ENCODE measurements at places on chromosomes 2 and 18. TPM values are rescaled to one million over a fixed set of nuclear protein-coding genes. Genes with fewer than 3 reads are reported as not detected.
A peak's percentile ranks its signal among the peaks of the same experiment; 100 is the strongest.

- H3K4me1 ChIP-seq: no peaks in the 10 kb centered on the region
- peak; percentile 54 for DNase-seq
- H3K27me3 ChIP-seq: no peaks in the 10 kb centered on the region
- H3K27ac ChIP-seq: no peak overlapping the region
- no peaks in the 10 kb centered on the region for H3K36me3 ChIP-seq
These were observed 19.1 kb downstream of the SULT1C4 start for GRCh38 chr2:108396845-108397244.

The CTNNA2 gene
- total RNA-seq: not detected

- no peaks in the 10 kb centered on the region for H3K36me3 ChIP-seq
- H3K4me3 ChIP-seq: no peak overlapping the region
- no peaks in the 10 kb centered on the region for H3K4me1 ChIP-seq
- DNase-seq: no peak
- no peaks in the 10 kb centered on the region for H3K27me3 ChIP-seq
- H3K27ac ChIP-seq: no peak overlapping the region
These were observed 136.6 kb upstream of the RMP24 start for GRCh38 chr18:35835833-35836232.

DNA sequence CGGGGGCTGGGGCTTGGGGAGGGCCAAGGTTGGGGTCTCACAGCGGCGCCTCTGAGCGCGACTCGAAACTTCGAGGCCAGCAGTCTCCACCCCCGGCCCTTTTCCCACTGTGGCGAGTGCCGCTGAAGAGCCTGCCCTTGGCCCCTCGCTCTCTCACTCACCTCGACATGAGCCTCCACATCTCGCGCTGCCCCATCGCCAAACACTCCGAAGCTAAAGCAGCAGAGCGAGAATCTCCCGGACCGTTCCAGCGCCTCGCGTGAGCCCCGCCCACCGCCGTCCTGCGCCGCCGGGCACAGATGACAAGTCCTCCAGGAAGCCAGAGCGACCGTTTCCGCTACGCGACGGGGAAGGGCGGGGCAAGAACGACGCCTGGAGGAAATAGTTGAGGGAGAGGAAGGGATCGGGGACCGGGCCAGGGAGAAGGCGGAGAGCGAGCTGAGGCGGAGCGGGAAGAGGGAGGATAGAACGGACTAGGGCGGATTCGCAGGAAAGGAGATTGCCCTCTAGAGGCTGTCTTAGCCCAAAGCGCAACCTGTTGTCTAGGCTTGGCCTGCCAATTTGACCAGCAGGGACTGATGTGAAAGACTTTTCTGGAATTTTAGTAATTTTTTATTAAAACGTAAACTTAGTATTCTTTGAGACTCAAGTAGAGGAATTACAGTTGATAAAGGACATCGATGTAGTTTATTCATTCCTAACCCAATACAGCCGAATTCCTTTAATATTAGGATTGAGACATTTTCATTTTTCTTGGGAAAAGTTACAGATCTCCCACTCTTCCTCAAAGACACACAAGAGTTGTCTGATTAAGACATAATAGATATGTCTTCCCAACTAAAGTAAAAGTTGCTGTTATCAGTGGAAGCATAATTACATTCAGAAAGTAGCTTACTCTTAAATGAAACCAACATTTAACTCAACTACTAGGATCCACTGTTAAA lies at the start of gene HIBCH:
TSS of gene HIBCH (minus strand) at position 272 of the 944 bp plus-strand sequence. CDS start at position 196, 76 bp downstream.
- H3K27me3 ChIP-seq: no peaks in the 10 kb centered on the region
- peak within 1 kb of the TSS; percentile 90 for H3K4me3 ChIP-seq
- DNase-seq: peak; percentile 99
- no peaks in the 10 kb centered on the region for H3K4me1 ChIP-seq
- H3K36me3 ChIP-seq: no peaks in the 10 kb centered on the region
- H3K27ac ChIP-seq: peak within 1 kb of the TSS; percentile 40

- peaks cover 46% of the 10 kb centered on the region for H3K27me3 ChIP-seq
- H3K36me3 ChIP-seq: no peaks in the 10 kb centered on the region
- H3K4me1 ChIP-seq: no peaks in the 10 kb centered on the region
These were observed 72.9 kb downstream of the CIB4 start for GRCh38 chr2:26568076-26568890.

The LINC00305 gene
- not detected for total RNA-seq

GRCh38 chr2:100272841-100273329 lies 49.4 kb downstream of the LONRF2 start:
- DNase-seq: peak; percentile 25
- H3K27me3 ChIP-seq: no peaks in the 10 kb centered on the region
- H3K27ac ChIP-seq: no peak overlapping the region

- DNase-seq: peak; percentile 14
- H3K27ac ChIP-seq: no peak overlapping the region
- H3K4me1 ChIP-seq: peaks cover 2% of the 10 kb centered on the region
- H3K27me3 ChIP-seq: peaks cover 8% of the 10 kb centered on the region
- H3K4me3 ChIP-seq: peak overlapping the region; percentile 67
- H3K36me3 ChIP-seq: no peaks in the 10 kb centered on the region
These were observed 502 bp downstream of the MERTK start for GRCh38 chr2:111898703-111899514.

The CROCC2 gene
- total RNA-seq: 0.51 TPM

The RFX8 gene
- 2.6 TPM for total RNA-seq

GRCh38 chr2:158999458-158999857 lies 31.0 kb downstream of the TANC1 start:
- peaks cover 22% of the 10 kb centered on the region for H3K4me1 ChIP-seq
- H3K36me3 ChIP-seq: peaks cover 1% of the 10 kb centered on the region
- H3K27me3 ChIP-seq: no peaks in the 10 kb centered on the region
- DNase-seq: peak; percentile 47

GRCh38 chr18:48839819-48840490 lies 110.8 kb downstream of the SMAD7 start:
- no peaks in the 10 kb centered on the region for H3K27me3 ChIP-seq
- H3K36me3 ChIP-seq: peaks cover 3% of the 10 kb centered on the region
- peaks cover 9% of the 10 kb centered on the region for H3K4me1 ChIP-seq
- no peak overlapping the region for H3K4me3 ChIP-seq
- no peak for DNase-seq
- H3K27ac ChIP-seq: no peak overlapping the region

The CDH2 gene
- 2.0 TPM for total RNA-seq

- no peak overlapping the region for H3K4me3 ChIP-seq
- H3K4me1 ChIP-seq: no peaks in the 10 kb centered on the region
- peak; percentile 1 for DNase-seq
These were observed 101.9 kb downstream of the CDH20 start for GRCh38 chr18:61435064-61435652.

GRCh38 chr2:63696496-63696895 lies 107.7 kb downstream of the MDH1 start:
- no peaks in the 10 kb centered on the region for H3K27me3 ChIP-seq
- H3K36me3 ChIP-seq: no peaks in the 10 kb centered on the region
- peaks cover 8% of the 10 kb centered on the region for H3K4me1 ChIP-seq
- no peak for DNase-seq
- no peak overlapping the region for H3K27ac ChIP-seq

DNA sequence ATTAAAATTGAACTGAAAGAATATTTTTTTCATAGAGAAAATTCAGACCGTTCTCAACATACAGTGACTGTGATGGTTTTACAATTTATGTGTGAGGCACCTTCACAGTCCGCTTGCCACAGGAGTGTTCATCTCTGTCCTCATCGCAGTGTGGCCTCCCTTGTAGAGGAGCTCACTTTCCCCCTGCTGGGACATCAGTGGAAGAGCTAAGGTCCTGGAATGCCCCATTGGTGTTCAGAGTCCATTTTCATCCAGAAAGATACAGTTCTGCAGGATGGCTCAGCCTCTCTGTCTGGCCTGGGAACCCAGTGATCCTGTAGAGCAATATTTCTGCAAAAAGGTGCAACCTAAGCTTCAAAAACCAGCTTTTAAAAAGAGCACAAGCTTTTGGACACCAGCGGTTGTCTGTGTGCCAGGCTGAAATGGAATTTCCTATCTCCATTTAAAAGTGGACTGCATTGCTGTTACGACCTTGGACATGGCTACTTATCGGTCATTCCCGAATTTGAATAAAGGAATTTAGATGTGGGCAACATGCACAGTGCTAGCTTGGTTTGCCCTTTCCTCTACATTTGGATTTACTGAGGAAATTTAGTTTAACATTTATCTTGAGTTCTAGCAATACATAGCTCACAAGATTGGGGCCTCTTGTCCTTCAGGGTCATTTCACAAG lies 26.7 kb upstream of the FAM237A start:
- no peaks in the 10 kb centered on the region for H3K27me3 ChIP-seq
- H3K36me3 ChIP-seq: no peaks in the 10 kb centered on the region
- DNase-seq: no peak
- no peak overlapping the region for H3K27ac ChIP-seq
- no peak overlapping the region for H3K4me3 ChIP-seq

GRCh38 chr2:201866643-201867473 lies 60.5 kb downstream of the CDK15 start:
- peak; percentile 59 for DNase-seq
- no peaks in the 10 kb centered on the region for H3K36me3 ChIP-seq
- no peaks in the 10 kb centered on the region for H3K27me3 ChIP-seq
- H3K4me3 ChIP-seq: no peak overlapping the region
- H3K27ac ChIP-seq: no peak overlapping the region
- no peaks in the 10 kb centered on the region for H3K4me1 ChIP-seq

GRCh38 chr2:31324016-31324633 lies 90.2 kb downstream of the EHD3 start:
- H3K4me3 ChIP-seq: peak overlapping the region; percentile 9
- H3K4me1 ChIP-seq: peaks cover 4% of the 10 kb centered on the region
- no peaks in the 10 kb centered on the region for H3K27me3 ChIP-seq
- peak; percentile 28 for DNase-seq
- no peaks in the 10 kb centered on the region for H3K36me3 ChIP-seq
- peak overlapping the region; percentile 15 for H3K27ac ChIP-seq

- no peak for DNase-seq
- no peaks in the 10 kb centered on the region for H3K36me3 ChIP-seq
- no peaks in the 10 kb centered on the region for H3K4me1 ChIP-seq
- H3K4me3 ChIP-seq: no peak overlapping the region
- no peak overlapping the region for H3K27ac ChIP-seq
These were observed 11.0 kb downstream of the IL18R1 start for GRCh38 chr2:102366406-102367112.

The COBLL1 gene
- total RNA-seq: 5.1 TPM

DNA sequence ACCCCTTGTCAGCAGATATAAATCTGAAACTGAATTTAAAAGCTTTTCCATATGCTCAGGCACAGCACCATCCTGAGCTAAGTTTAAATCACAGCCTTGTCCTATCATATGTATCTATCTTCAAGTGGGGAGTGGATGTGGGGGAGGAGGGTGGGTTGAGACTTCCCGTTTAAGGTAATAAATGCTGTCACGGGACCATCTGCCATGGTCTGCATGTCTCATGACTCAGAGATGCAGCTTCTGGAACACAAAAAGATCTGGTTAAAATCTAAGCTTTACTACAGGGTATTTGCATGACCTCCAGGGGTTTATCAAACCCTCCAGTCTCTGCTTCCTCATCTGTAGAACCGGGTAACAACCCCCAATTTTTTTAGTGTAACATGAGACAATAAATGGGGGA lies 377.7 kb upstream of the ST6GAL2 start:
- no peak for DNase-seq
- no peak overlapping the region for H3K4me3 ChIP-seq
- no peaks in the 10 kb centered on the region for H3K27me3 ChIP-seq
- H3K4me1 ChIP-seq: no peaks in the 10 kb centered on the region
- no peaks in the 10 kb centered on the region for H3K36me3 ChIP-seq

The KLF7 gene
- 12.9 TPM for total RNA-seq

DNA sequence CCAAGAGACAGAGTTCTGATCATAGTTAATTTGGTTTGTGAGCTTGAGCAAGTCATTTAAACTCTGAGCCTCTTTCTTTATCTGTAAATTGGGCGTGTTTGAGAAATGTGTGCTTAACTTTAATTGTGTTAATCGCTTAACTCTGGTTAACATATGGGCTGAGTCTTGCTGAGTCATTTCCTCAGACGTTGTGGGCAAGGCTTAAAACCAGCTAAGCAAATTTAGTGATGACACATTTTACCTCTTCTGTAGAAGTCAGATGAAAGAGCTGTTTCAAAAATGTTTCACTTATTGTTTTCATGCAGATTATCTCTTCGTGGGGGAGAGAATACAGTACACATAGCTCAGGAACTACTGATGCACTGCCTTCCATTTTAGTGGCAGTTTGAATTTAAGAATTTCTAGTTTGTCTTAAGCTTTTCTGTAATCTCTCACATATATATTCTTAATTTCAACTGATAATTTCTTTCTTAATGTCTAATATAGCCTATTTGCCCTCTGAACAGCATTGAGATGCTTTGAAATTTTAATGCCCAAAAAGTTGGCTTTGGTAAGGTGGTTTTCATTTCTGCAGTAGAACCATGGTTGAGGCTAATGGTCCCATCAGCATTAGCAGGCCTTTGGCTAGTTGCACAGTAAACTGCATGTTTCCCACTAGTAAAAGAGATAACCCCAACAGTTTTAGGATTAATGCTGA lies 34.9 kb downstream of the RAB10 start:
- peaks cover 5% of the 10 kb centered on the region for H3K4me1 ChIP-seq
- H3K27ac ChIP-seq: peak overlapping the region; percentile 71
- no peaks in the 10 kb centered on the region for H3K36me3 ChIP-seq
- peak; percentile 82 for DNase-seq

- no peak overlapping the region for H3K4me3 ChIP-seq
- H3K36me3 ChIP-seq: no peaks in the 10 kb centered on the region
- H3K4me1 ChIP-seq: no peaks in the 10 kb centered on the region
- H3K27me3 ChIP-seq: no peaks in the 10 kb centered on the region
- no peak overlapping the region for H3K27ac ChIP-seq
These were observed 20.9 kb upstream of the GPR45 start for GRCh38 chr2:105220604-105221003.

DNA sequence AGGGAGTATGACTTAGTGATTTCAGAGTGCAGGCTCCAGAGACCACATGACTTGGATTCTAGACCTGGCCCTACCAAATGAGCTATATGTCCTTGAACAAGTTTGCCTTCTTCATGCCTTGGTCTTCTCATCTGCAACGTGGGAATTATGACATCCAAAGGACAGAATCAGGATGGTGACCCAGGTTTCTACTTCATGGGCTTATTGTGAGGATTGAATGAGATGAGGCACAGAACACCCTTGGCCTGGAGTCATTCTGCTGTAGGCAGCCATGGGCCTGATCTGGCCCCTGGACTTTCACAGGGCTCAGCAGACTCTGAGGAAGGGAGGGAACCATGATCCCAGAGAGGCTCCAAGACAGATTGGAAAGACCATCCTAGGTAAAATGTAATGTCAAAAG lies 85.6 kb upstream of the HAAO start:
- DNase-seq: no peak
- H3K27me3 ChIP-seq: no peaks in the 10 kb centered on the region
- H3K4me1 ChIP-seq: no peaks in the 10 kb centered on the region
- no peaks in the 10 kb centered on the region for H3K36me3 ChIP-seq

The CXCR1 gene
- total RNA-seq: not detected

The LIPG gene
- total RNA-seq: 0.50 TPM
